ENCODE measurements at places on chromosomes 12 and 14.

DNA sequence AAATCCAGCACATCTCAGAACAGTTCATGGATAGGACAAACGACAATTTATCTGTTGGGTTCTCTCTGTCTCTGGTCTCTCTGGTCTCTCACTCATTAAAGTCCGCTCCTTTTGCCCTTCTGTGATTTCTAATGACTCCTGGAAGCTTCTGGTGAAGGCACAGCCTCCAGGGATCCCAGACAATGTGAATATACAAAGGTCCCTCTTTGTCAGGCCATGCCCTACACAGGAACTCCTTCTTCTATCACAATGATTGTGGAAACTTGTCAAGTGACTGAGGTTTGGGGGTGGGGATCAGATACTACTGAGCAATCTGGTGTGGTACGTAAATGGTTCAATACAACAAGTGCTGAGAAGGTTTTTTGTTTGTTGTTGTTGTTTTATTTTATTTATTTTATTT is 42.7 kb upstream of the CDK17 start:
- DNase-seq: no peak

DNA sequence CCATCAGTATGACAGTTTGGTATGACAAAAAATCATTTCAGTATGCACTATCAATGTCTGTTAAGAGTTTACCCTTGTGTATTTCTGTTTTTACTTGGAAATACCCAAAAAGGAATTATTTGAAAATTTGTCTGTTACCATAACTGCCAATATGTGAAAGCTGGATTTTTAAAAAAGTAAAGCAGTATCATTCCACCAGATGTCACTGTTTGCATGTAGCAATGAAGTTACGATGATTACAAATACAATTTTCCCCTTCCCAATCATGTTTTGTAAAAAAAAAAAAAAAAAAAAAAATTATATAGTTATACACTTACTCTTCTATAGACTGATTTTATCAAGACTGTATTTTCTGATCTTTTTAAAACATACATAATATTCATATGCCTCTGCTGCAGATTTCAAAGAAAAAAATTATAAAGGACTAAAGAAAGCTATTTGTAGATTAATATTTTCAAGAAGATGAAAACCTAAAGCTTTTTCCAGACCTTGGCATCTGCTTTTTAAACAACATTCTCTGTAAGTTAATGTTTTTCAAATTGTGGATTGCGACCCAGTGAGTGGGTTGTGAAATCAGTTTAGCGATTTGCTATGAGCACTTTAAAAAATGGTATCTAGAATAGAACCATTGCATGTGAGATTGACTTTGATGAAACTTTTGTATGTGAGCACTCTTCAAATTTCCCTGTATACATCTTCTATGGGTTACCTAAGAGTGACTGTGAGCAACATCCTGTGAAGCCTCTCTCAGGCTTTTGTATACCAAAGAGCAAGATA is 114.2 kb downstream of the TTC6 start:
- no peak for DNase-seq

DNA sequence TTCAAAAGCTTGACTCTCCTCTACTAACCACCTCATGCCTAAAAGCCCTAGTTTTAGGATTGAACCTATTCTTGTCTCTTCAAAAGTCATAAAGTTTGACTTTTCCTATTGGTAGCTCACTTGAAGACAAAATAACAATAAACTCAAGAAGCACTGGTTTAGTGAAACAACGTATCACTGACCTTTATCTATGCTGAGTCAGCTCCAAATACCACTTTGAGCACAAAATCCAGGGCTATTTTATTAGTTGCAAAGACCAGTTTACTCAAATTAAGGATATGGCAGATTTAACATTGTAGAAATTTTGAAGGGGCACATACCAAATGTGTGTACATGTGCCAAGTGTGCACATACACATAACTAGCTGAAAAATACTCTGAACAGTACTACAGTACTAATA is 45.0 kb downstream of the PIK3C2G start:
- DNase-seq: no peak

GRCh38 chr12:77328326-77328725 is 263.0 kb upstream of the E2F7 start:
- DNase-seq: no peak

- DNase-seq: no peak
Measured at GRCh38 chr14:25485381-25485780, 435.4 kb upstream of the STXBP6 start.

GRCh38 chr14:85296456-85297210 is 233.3 kb upstream of the FLRT2 start:
- DNase-seq: no peak

- no peak for DNase-seq
Measured at GRCh38 chr12:52087961-52088820, 8.7 kb downstream of the SMIM41 start.

GRCh38 chr12:80717856-80718255 is 1.1 kb downstream of the MYF5 start:
- DNase-seq: no peak

- DNase-seq: no peak
Measured at GRCh38 chr12:77954206-77954555, 123.5 kb downstream of the NAV3 start.

GRCh38 chr14:24329736-24330135 is 5.1 kb downstream of the ADCY4 start:
- peak; percentile 39 for DNase-seq

DNA sequence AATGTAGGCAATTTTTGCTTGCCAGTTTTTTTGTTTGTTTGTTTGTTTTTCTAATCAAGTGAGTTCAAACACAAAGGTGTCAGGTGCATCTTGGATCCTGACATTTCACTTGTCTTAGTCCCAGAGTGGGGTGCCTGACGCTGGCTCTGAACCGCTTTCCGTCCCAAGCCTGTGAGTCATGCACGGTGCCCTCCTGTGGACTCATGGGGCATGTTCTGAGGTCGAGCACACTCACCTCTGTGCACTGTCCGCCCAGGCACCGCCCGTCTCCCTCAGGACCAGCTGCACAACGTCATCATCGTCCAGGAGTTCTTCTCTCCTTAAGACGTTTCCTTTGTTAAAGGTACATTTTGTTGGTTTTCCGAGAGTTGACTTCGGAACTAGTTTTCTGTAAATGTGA is 98.2 kb downstream of the GLT1D1 start:
- DNase-seq: no peak

DNA sequence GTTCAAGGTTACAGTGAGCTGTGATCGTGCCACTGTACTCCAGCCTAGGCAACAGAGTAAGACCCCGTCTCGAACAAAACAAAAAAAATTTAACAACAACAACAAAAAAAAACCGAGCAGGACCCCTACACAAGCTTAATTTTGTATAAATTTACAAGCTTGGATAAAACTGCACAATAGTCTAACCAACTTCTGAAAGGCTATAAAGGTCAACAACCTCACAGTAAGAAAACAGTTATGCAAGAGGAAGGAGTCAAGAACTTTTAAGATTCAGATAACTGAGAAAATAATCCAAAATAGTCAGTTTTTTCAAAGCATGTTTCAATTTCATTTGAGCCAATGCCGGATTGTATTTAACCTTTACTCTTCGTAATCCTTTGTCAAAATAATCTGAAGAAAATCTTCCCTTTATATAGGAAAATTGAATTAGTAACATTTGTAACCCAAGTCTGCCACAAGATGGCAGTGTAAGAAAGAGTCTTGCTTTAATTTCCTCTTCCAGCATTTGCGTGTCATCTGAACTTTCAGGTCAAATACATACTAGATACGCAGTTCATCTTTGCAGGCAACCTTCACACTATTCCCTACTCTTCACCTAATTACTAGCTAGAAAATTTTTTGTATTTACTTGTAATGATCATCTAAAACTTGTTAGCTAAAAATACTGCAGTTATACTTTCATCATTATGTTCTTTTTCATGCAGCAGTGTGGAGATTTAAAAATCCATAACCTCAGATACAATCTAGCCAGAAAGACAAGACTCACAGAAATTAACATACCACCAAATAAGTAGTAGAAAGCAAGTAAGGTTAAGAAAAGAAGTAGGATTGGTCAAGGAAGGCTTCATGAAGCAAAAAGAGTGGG is 5.8 kb downstream of the CCNB1IP1 start:
- no peak for DNase-seq

All from activated T-cell treated with anti-CD3 and anti-CD28 coated beads for 48 hours (primary cell).